ENCODE measurements at places on chromosomes 2 and 18. TPM values are rescaled to one million over a fixed set of nuclear protein-coding genes. Genes with fewer than 3 reads are reported as not detected.

The CHAC2 gene
- total RNA-seq = 8.1 TPM

DNA sequence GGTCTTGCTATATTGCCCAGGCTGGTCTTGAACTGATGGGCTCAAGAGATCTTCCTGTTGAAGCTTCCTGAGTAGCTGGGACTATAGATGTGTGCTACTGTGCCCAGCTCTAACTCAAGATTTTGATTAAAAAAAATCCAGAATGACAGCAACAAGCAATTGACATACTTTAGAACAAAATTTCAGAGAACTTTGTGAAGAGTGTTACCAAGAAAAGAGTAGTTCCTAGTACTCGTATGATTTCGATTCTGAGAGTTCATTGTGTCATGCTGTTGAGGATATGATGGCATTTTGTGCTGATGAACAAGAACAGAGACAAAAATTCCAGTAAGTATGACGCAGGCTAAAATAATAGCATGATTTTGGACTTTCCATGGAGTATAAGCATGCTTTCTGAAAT lies 90.2 kb upstream of the TWSG1 start:
- DNase-seq = no peak
- no peak overlapping the region for H3K27ac ChIP-seq
- no peaks in the 10 kb centered on the region for H3K27me3 ChIP-seq
- no peak overlapping the region for H3K4me3 ChIP-seq
- peaks cover 3% of the 10 kb centered on the region for H3K36me3 ChIP-seq
- no peaks in the 10 kb centered on the region for H3K4me1 ChIP-seq

GRCh38 chr18:12497296-12497695 lies 89.6 kb downstream of the PRELID3A start:
- H3K27ac ChIP-seq = no peak overlapping the region
- no peaks in the 10 kb centered on the region for H3K27me3 ChIP-seq
- H3K36me3 ChIP-seq = no peaks in the 10 kb centered on the region

The LIMS2 gene
- total RNA-seq = 8.7 TPM

DNA sequence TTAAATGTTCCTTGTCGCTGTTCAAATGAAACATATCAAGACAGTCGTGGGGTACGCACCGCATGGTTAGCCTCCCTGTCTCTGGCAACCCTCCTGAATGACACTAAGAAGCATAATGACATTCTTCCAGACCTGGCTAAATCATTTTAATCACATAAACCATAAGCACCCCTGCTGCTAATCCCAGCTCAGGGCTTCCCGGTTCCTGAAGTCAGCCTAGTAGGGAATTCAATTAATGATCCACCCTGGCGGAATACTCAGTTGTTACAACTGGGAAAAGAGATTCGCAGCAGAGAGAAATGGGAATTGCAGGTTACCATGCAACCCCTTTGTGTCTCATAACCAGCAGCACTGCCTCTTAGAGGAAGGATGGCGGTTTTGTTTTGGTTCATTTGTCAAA lies 200.8 kb upstream of the AGAP1 start:
- no peaks in the 10 kb centered on the region for H3K36me3 ChIP-seq
- H3K4me1 ChIP-seq = no peaks in the 10 kb centered on the region
- no peak overlapping the region for H3K4me3 ChIP-seq
- no peak overlapping the region for H3K27ac ChIP-seq

The PKDCC gene
- 77.8 TPM for total RNA-seq

DNA sequence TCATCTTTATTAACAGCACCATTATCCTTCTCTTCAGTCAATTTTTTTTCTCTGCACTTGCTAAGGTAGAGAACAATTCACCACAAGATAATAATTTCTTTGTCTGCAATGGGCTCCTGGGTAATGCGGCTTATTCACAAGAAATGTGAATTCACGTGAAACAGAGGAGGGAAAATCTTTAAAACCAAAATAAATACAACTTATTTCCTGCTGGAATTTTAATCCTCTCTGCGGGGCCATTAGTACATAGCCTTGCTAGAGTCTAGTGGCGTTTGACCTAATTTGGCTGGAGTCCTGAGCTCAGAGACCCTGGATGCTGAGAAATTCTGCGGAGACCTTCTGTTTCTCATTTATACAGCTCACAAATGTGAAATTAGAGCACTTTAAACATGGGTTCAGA lies 319.3 kb upstream of the MMADHC start:
- H3K27ac ChIP-seq = no peak overlapping the region
- no peaks in the 10 kb centered on the region for H3K4me1 ChIP-seq
- no peaks in the 10 kb centered on the region for H3K36me3 ChIP-seq
- no peaks in the 10 kb centered on the region for H3K27me3 ChIP-seq

The UGT1A4 gene
- total RNA-seq = 0.09 TPM

Data from thymus (tissue), 14 donors.